Osteoblast (primary cell): ENCODE measurements at places on chromosomes 2 and 18. TPM values are rescaled to one million over a fixed set of nuclear protein-coding genes. Genes with fewer than 3 reads are reported as not detected.

DNA sequence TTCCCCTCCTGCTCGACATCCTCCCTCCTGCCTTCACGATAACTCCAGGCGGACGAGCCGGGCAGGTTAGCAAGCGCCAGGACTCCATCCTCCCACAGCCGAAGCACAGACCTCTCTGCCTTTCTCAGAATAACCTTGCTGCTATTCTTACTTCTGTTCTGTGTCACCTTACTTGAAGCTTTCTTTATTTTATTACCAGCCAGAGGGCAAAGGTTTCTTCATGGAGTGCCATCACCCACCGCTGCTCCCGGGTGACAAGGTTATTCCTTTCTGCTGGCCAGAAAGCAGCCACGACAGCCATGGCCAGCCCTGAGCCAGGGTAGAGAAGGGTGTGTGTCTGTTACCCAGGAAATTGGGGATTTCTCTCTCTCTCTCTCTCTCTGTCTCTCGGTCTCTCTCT, 227.1 kb downstream of the ANAPC1 start:
- H3K27me3 ChIP-seq: peaks cover 11% of the 10 kb centered on the region
- peaks cover 20% of the 10 kb centered on the region for H3K4me1 ChIP-seq
- no peak overlapping the region for H3K27ac ChIP-seq
- no peaks in the 10 kb centered on the region for H3K36me3 ChIP-seq
- no peak overlapping the region for H3K4me3 ChIP-seq

DNA sequence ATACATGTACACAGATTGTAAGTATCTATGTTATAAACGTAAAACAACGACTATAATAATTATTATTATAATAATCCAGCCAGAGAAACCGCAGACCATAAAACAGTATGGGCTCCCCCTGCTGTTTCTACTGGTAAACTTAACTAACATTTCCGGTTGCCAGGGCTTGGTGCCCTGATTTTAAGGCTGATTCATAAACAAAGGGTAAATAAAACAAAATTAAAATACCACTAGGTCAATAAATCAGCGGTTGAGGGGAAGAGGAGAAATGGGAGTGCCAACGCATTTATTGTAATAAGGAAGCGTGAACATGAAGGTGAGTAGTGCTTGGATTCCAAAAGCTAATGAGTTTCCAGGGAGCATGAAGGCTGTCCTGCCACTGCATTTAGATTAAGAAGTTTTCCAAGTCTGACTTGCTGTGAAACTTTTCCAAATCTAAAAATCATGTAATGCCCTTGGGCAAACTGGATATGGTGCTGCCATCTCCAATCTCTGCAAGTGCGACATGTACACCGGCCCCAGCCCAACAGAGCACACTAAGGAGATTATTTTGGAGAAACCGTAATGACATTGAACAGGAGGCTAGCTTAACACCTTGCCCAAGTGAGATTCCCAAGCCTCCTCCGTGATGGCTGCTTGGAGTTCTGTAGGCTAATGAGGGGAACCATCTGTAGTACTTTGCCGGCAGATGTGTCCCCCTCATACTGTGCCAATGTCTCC, 50.7 kb upstream of the HNRNPA3 start:
- H3K4me1 ChIP-seq: peaks cover 11% of the 10 kb centered on the region
- no peaks in the 10 kb centered on the region for H3K27me3 ChIP-seq
- no peaks in the 10 kb centered on the region for H3K36me3 ChIP-seq
- H3K27ac ChIP-seq: no peak overlapping the region
- DNase-seq: peak; percentile 63
- H3K4me3 ChIP-seq: peak overlapping the region; percentile 26

GRCh38 chr18:34399892-34400291, 175.2 kb upstream of the NOL4 start:
- H3K36me3 ChIP-seq: no peaks in the 10 kb centered on the region
- DNase-seq: no peak
- no peaks in the 10 kb centered on the region for H3K27me3 ChIP-seq
- no peaks in the 10 kb centered on the region for H3K4me1 ChIP-seq
- no peak overlapping the region for H3K27ac ChIP-seq
- H3K4me3 ChIP-seq: no peak overlapping the region

- no peaks in the 10 kb centered on the region for H3K4me1 ChIP-seq
- H3K27ac ChIP-seq: no peak overlapping the region
- DNase-seq: no peak
- no peaks in the 10 kb centered on the region for H3K27me3 ChIP-seq
- peaks cover 6% of the 10 kb centered on the region for H3K36me3 ChIP-seq
- no peak overlapping the region for H3K4me3 ChIP-seq
These were observed 27.1 kb downstream of the ST3GAL5 start for GRCh38 chr2:85861650-85862049.

DNA sequence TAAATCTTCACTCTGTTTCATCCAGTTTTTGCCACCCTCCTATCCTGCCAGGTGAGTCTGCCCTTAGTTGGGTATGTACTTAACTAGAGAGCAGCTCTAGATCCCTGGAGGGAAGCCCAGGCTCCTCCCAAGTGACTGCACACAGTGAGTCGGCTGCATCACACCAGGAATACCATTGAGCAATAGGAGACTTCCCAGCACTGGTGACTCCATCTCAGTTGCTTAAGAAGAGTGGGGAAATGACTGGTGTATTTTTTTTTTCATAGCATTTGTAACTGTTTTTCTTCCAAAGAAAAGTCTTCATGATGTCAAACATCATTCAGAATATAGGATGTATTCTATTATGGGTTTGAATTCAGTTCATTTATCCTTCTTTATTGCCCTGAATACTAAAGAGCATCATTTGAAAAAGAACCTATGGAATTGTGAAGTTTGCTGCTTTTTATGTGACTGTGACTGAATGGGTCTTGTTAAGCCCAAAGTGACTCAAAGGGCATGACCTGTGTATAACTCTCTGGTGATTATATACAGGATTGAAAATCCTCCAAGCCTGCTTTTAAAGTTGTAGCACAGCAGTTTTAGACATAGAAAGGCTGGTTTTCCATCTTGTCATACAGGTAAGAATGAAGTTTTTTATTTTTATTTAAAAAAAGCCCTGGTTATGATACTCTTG, 84.3 kb downstream of the MAP3K20 start:
- peak overlapping the region; percentile 5 for H3K4me3 ChIP-seq
- peak; percentile 80 for DNase-seq
- H3K36me3 ChIP-seq: no peaks in the 10 kb centered on the region

DNA sequence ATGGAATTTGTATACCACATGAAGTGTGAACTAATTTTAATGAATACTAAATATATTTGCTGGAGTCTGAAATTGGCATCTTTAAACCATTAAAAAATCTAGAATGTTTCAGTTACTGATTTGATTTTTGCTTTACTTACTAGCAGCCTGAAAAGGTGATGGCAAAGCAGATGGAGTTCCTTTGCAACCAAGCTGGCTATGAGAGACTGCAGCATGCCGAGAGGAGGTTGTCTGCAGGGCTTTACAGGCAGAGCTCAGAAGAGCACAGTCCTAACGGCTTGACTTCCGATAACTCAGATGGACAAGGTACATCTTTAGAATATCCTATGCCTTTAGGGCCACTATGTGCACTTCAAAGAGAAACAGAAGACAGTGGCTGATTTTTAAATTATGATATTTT, 36.5 kb downstream of the NAB1 start:
- peaks cover 10% of the 10 kb centered on the region for H3K4me1 ChIP-seq
- H3K36me3 ChIP-seq: peaks cover under 1% of the 10 kb centered on the region
- H3K27ac ChIP-seq: no peak overlapping the region
- no peak for DNase-seq
- no peaks in the 10 kb centered on the region for H3K27me3 ChIP-seq
- no peak overlapping the region for H3K4me3 ChIP-seq

DNA sequence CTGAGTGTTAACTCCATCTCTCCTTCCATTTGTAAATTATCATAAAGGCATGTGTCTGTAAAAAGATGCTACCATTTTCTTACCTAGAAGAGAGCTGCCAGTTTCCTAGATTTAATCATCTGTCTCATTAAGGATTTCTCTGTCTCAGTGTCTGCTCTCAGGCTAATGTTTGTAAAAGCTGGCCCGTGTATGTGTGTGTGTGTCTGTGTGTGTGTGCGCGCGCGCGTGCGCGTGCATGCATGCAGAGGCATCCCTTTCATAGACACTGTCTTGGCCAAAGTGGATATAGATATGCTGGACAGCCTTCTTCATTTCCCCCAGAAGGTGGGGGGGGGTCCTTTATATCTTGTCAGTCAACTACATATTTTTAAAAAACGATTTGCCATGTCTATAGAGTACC, 18.9 kb downstream of the MGAT5 start:
- H3K27me3 ChIP-seq: no peaks in the 10 kb centered on the region
- no peaks in the 10 kb centered on the region for H3K36me3 ChIP-seq
- H3K4me1 ChIP-seq: peaks cover 5% of the 10 kb centered on the region
- H3K27ac ChIP-seq: no peak overlapping the region

DNA sequence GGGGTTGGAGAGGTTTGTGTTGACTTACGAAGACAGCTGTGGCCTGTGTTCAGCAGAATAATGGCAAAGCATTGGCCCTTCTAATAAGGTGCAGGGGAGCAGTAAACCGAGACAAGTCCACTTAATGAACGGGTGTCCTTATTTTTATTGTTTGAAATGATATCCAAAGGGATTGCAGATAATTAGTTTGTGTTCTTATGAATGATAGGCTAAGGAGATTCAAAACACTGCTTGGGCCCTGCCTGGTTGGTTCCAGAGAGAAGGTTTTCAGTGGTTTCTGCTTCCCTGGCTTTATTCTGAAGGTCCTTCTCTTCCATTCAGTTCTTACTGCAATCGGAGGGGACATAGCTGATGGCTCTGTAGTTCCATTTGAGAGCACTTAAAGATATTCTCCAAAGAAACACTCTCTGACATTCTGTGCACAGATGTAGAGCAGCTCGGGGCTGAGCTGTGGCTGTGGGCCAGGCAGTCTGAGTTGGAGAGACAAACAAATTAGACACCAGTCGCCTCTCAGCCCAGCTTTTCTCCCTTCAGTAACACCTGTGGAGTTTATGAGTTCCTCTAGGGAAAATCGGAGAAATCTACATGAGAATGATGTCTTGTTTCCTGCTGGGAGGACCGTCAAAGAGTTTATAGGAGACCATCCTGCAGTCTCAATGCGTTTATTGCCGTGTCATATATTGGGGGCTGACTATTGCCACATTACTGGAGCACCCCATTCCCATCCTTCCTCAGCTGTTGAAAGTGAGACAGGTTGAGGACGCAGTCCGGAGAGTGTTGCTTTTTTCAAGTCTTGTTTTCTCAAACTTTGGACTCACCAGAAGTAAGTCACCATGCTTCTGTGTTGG, 6.5 kb downstream of the GREB1 start:
- H3K36me3 ChIP-seq: no peaks in the 10 kb centered on the region
- DNase-seq: no peak
- peaks cover 31% of the 10 kb centered on the region for H3K27me3 ChIP-seq

Gene QPCT
- total RNA-seq: 25.0 and 25.7 TPM in 2 replicates

Gene IL36RN
- total RNA-seq: not detected in 2 replicates
